Fibroblast of lung (primary cell): ENCODE measurements at places on chromosomes 13 and 19. TPM values are rescaled to one million over a fixed set of nuclear protein-coding genes. Genes with fewer than 3 reads are reported as not detected.
A peak's percentile ranks its signal among the peaks of the same experiment; 100 is the strongest.

DNA sequence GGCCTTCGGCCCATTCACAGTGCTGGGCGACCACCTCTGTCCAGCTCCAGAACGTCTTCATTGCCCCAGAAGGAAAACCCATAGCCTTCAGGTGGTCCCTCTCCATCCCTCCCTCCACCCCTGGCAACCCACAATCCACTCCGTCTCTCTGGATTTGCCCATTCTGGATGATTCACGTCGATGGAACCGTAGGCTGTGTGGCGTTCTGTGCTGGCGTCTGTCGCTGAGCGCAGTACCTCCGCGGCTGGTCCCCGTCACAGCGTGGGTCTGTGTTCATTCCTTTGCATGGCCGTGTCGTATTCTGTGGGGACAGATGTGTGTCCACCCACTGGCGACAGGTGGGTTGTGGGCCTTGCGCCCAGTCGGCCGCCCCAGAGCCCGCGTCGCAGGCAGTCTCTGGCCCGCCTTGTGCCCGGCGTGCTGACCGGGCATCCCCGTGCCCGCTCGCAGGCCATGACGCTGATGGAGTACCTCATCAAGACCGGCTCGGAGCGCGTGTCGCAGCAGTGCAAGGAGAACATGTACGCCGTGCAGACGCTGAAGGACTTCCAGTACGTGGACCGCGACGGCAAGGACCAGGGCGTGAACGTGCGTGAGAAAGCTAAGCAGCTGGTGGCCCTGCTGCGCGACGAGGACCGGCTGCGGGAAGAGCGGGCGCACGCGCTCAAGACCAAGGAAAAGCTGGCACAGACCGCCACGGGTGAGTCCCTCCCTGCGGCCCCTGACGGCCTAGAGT, 10.1 kb downstream of the EPN1 start:
- H3K36me3 ChIP-seq = peaks cover 27% of the 10 kb centered on the region
- no peak overlapping the region for H3K4me3 ChIP-seq
- DNase-seq = no peak
- peaks cover 5% of the 10 kb centered on the region for H3K4me1 ChIP-seq
- no peak overlapping the region for H3K27ac ChIP-seq

- no peaks in the 10 kb centered on the region for H3K27me3 ChIP-seq
- no peak overlapping the region for H3K27ac ChIP-seq
- peaks cover 4% of the 10 kb centered on the region for H3K4me1 ChIP-seq
- H3K4me3 ChIP-seq = no peak overlapping the region
- no peak for DNase-seq
Observed at GRCh38 chr13:111047326-111047725, 67.8 kb upstream of the ARHGEF7 start.

- no peak for DNase-seq
- H3K4me3 ChIP-seq = no peak overlapping the region
- H3K4me1 ChIP-seq = peaks cover 2% of the 10 kb centered on the region
- no peak overlapping the region for H3K27ac ChIP-seq
- H3K27me3 ChIP-seq = no peaks in the 10 kb centered on the region
- H3K36me3 ChIP-seq = peaks cover 13% of the 10 kb centered on the region
Observed at GRCh38 chr19:18168673-18169381, 4.8 kb upstream of the IFI30 start.

The KHSRP gene
- 84.7 and 93.5 TPM in 2 replicates for total RNA-seq

DNA sequence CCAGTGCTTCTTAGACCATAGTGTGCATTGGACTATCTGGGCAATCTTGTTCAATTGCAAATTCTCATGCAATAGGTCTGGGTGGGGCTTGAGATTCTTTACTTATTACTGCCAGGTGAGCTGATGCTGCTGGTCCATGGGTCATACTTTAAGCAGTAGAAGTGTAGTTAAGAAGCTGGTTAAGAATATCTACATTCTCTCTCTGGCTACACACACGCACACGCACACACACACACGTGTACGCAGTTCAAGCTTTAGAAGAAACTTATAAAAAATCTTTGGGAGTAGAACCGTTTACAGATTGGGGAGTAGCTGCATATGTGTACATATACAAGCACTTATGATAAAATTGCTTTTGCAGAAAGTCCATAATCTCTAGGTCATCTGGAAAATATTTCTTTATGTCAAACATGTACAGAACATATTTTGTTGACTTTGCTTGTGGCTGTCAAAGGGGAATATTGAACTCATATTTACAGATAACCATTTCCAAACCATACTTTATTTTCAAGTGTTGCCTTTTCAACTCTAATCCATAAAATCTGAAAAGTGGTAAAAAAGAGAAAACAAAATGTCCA, 99.7 kb downstream of the GPC6 start:
- no peaks in the 10 kb centered on the region for H3K27me3 ChIP-seq
- DNase-seq = no peak
- H3K36me3 ChIP-seq = no peaks in the 10 kb centered on the region
- no peak overlapping the region for H3K27ac ChIP-seq

- DNase-seq = no peak
- no peaks in the 10 kb centered on the region for H3K4me1 ChIP-seq
- H3K27me3 ChIP-seq = no peaks in the 10 kb centered on the region
- H3K36me3 ChIP-seq = peaks cover 69% of the 10 kb centered on the region
Observed at GRCh38 chr19:38726284-38726673, 18.0 kb downstream of the CAPN12 start.

GRCh38 chr13:33087790-33088189, 71.6 kb downstream of the KL start:
- H3K4me3 ChIP-seq = no peak overlapping the region
- H3K27me3 ChIP-seq = no peaks in the 10 kb centered on the region
- H3K36me3 ChIP-seq = no peaks in the 10 kb centered on the region
- no peak overlapping the region for H3K27ac ChIP-seq
- peak; percentile 56 for DNase-seq
- H3K4me1 ChIP-seq = no peaks in the 10 kb centered on the region

GRCh38 chr13:113226873-113227450, 17.5 kb downstream of the CUL4A start:
- DNase-seq = no peak
- H3K36me3 ChIP-seq = peaks cover 31% of the 10 kb centered on the region
- H3K27me3 ChIP-seq = no peaks in the 10 kb centered on the region
- peak overlapping the region; percentile 41 for H3K27ac ChIP-seq
- H3K4me3 ChIP-seq = no peak overlapping the region

The SPRED3 gene
- 0.77 and 1.5 TPM in 2 replicates for total RNA-seq

The KCTD15 gene
- total RNA-seq = 9.7 and 26.5 TPM in 2 replicates

- no peak for DNase-seq
- no peak overlapping the region for H3K4me3 ChIP-seq
Observed at GRCh38 chr13:41402691-41403511, 54.4 kb upstream of the RGCC start.

The MBD3L3 gene
- total RNA-seq = not detected in 2 replicates

The ZNF709 gene
- total RNA-seq = 3.6 and 4.8 TPM in 2 replicates

- no peak for DNase-seq
- H3K4me1 ChIP-seq = no peaks in the 10 kb centered on the region
- H3K27ac ChIP-seq = no peak overlapping the region
- no peaks in the 10 kb centered on the region for H3K27me3 ChIP-seq
- no peaks in the 10 kb centered on the region for H3K36me3 ChIP-seq
Observed at GRCh38 chr19:1510442-1510806, 2.4 kb downstream of the ADAMTSL5 start.

The MADCAM1 gene
- 0.17 and 0.26 TPM in 2 replicates for total RNA-seq
